ENCODE measurements at places on chromosomes 7 and 10. TPM values are rescaled to one million over a fixed set of nuclear protein-coding genes. Genes with fewer than 3 reads are reported as not detected.

DNA sequence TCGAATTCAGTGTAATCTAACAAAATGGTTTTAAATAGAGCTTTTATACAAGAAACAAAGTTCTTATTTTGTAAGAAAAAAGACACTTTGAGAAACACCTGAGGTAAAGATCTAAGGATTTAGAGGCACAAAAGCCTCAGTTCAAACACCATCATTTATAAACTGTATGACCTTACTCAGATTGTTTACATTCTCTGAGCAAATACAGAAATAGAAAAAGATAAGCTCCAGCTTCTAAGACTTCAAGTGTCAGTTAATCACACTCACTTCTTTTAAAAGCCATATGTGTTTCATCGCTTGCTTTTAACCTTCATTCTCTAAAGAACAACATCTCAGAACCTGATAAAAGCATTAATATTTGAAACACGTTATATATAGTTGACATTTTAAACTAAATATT, 27.9 kb downstream of the CADPS2 start:
- no peak overlapping the region for H3K27ac ChIP-seq
- H3K4me3 ChIP-seq = no peak overlapping the region
- no peaks in the 10 kb centered on the region for H3K4me1 ChIP-seq
- H3K36me3 ChIP-seq = no peaks in the 10 kb centered on the region
- DNase-seq = no peak

- H3K36me3 ChIP-seq = no peaks in the 10 kb centered on the region
- DNase-seq = no peak
- H3K27me3 ChIP-seq = no peaks in the 10 kb centered on the region
- no peak overlapping the region for H3K27ac ChIP-seq
- H3K4me1 ChIP-seq = no peaks in the 10 kb centered on the region
Measured at GRCh38 chr7:31751726-31752125, 64.7 kb downstream of the PPP1R17 start.

TFEC gene
- total RNA-seq = 34.8 TPM

ITGB1 gene
- 552 TPM for total RNA-seq

LAMB4 gene
- 1.9 TPM for total RNA-seq

IFRD1 gene
- 83.7 TPM for total RNA-seq

SPDYE11 gene
- 0.07 TPM for total RNA-seq
